ENCODE measurements at places on chromosomes 12 and 14.

DNA sequence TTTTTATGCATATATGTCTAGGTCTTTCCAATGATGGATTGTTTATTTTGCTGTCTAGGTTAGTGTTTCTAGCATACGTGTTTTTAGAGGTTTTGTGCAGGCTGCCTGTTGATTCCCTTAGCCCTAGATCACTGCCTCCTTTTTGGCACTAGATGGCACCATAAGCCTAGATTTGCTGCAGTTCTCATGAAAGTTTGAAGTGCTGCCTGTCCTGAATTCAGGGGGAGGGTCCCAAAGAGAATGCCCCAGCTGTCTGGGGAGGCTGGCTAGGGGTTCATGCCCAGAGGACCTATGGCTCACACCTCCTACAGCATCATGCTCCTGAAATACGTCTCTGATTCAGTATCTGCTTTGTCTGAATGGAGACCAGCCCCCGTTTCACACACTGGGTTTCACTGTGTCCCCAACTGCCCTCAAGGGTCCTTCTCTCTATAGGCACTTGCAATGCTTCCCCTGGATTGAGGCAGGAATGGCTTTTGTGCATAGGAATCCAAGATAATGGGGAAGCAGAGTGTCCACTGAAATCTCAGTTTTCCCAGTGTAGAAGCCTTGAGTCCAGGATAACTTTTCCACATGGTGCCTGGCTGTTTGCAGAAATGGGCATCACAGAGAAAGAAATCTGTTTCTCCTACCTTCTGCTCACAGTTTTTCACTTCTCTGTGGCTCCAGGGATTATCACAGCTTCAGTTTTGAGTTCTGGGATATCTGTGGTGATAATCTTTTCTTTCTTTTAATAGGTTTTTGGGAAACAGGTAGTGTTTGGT lies 14.2 kb upstream of the TXNRD1 start:
- peak; percentile 70 for DNase-seq

GRCh38 chr14:65366802-65367565 lies 45.5 kb upstream of the FUT8 start:
- DNase-seq: no peak

GRCh38 chr12:54046809-54047159 lies 6.9 kb upstream of the HOXC4 start:
- no peak for DNase-seq

- DNase-seq: no peak
These were observed 81.6 kb downstream of the ITPK1 start for GRCh38 chr14:93033983-93034670.

- no peak for DNase-seq
These were observed 46.0 kb downstream of the ERGIC2 start for GRCh38 chr12:29334937-29335336.

DNA sequence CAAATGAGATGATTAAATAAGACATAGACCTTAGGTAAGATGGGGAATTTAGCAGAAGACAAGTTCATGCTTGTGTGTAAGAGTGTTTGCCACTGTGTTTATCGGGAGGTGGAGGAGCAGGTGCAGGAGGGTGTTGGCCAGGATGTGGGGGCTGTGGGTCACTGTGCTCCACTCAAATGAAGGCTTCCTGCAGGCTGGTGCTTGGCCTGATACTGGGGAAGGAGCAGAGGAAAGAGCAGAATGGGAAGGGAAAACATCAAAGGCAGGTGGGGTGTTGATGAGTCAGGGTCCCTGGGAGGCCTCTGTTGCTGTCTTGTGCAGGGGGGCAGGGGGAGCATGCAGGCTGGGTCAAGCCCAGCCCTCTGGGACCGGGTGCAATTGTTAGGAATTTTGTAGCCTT lies 126.5 kb downstream of the TSPAN9 start:
- DNase-seq: no peak

- DNase-seq: peak; percentile 61
These were observed at the start of gene TMEM117 for GRCh38 chr12:43835656-43836474. Gene TMEM117 (plus strand): TSS chr12:43836081.

DNA sequence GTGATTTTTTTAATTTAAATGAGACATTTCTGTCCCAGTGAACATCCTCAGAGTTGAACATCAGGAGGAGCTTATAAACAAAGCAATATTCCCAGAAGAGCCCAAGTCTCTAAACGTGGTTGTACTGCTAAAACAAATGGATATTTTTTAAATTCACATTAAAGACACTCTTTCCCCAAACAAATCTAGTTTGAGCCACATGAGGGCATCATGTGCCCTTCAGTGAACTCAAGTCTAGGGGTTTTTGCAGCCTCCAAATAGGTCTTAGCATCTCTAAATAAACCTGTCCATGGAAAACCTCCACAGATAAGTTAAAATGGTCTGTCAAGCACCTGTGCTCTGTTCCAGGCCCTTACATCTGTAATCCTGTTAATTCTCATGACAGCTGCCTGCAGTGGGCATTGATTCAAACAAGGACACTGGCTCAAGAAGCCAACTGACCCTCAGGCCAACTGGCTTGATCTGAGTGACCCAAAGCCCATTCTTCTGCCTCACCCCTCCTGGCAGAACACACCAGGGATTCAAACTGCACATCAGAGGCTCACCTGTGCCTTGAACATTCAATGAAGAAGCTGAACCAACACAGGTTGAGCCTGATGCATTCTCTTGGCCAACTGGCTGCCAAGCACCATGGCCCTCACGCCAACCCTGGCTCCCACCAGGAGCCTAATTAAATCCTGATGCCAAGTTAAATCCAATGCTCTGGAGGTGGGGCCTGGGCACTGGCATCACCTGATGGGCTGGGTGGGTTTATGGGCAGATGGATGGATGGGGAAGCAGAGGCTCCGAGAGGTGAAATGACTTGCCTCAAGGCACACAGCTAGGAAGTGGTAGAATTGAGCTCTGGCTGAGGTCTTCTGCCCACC lies 8.6 kb downstream of the ISCU start:
- DNase-seq: no peak

DNA sequence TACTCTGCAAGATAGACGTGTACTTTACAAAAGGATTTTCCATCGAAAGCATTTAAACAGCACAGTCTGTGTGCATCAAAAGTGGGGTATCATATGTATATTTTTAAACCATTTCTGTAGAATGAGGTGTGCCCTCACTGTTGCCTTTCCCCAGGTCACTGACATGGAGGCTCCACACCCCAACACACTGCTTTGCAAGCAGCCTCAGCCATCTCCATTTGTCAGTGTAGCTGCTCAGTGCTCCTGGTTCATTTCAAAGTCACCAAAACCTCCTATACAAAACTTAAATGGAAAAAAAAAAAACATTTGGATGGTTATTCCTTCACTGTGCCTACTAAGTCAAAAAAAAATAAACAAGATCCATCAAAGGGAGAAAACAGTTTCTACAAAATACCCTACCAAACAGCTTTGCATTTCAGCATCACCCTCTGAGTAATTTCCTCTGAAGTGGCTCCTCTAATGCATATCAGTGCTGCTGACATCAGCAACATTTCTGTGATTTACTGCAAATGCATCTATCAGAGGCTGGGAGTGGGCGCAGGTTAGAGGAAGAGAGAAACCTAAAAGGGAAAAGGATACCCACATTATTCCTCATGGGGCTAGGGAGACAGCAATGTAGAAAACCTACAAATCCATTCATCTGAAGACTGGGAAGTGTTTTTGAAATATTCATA lies 46.0 kb downstream of the KCNK10 start:
- no peak for DNase-seq

DNA sequence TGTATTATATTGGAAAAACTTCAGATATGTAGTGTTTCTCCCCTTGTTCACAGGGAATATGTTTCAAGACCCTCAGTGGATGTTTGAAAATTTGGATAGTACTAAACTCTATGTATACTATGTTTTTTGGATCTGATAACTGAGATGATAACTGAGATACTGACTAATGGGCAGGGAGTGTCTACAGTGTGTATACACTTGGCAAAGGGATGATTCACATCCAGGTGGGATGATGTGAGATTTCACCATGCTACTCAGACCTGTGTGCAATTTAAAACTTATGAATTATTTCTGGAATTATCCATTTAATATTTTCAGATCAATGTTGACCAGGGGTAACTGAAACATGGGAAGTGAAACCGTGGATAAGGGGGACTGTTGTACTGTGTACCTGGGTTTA lies 13.8 kb downstream of the RAD51B start:
- DNase-seq: no peak

- DNase-seq: no peak
These were observed 163.9 kb upstream of the ARID2 start for GRCh38 chr12:45565590-45565989.

DNA sequence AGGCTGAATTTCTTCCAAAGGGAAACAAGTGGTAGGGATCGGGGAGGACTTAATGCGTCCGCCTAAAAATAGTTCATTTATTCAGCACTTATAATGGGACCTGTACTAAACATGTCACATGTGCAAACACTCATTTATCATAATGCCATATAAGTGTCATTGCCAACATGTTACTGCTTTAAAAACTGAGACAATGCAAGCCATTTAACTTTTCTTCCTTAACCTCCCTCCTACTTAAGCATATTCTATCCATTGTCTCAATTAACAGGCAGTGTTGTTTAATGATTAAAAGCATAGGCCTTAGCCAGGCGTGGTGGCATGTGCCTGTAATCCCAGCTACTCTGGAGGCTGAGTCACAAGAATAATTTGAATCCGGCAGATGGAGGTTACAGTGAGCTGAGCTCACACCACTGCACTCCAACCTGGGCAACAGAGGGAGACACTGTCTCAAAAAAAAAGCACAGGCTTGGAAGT lies 13.5 kb upstream of the SCFD1 start:
- peak; percentile 68 for DNase-seq

DNA sequence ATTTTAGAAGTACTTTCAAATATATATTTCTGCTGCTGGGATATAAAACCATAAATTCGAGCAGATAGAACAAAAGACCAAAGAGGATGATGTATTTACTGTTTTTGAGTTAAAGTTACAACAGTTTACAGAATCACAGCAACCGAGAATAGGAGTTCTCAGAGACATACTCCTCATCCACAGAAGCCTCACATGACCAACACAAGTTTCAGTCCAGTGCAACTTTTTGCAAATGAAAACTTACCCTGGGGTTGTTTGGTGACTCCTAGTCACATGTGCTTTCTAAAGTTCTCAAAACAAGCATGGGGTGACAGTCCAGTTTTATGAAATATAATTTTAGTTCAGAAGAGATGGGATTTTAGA lies 117.1 kb downstream of the PRKCH start:
- DNase-seq: no peak

DNA sequence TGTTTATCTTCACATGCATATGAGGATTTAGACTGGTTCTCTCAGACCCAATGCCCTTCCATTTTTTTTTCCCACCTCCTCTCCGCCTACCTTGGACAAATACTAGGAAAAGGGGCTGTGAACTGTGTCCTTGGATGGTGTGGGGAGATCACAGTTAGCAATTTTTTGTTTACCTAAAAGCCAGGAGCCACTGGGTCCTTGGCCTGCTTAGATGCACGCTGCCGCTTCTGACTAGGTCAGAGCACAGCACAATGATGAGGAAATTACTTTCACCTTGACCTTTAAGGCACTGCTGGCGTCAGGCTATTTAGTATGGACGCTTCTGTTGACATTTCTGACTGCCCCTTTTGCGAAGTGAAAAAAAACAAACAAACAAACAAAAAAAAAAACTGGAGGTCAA lies 1.9 kb downstream of the CCDC38 start:
- no peak for DNase-seq

GRCh38 chr14:102248121-102248520 lies 56.8 kb downstream of the MOK start:
- DNase-seq: no peak

- no peak for DNase-seq
These were observed 41.1 kb upstream of the CFAP54 start for GRCh38 chr12:96448300-96448699.

DNA sequence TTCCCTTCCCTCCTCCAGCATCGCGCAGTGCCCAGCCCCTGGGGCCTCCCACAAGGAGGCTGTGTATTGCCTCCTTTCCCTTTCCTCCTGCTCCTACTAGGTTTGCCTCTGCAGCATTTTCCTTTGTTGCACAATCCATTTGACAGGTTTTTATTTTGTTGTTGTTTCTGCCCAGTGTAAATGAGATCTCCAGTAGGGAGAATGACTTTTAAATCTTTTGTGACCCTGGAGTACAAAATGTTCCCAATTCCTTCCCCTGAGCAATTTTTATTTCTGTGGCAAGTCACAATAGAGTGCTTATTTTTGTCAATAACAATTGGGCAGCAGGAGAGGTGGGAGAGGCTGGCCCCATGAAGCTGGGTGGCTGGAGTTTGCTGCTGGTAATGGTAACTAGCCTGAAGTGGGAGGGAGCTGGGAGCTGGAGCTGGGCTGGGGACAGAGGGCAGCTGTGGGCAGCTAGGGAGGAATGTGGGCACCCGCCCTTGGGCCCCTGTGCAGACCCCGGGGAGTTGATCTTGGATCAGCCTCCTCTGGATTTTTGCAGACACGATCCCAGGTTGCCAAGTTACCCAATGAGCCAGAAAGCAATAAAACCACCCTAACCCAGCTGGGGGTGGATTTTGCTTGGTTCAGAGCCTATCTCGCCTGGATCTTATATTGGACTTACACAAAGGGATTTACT lies 160.1 kb downstream of the KTN1 start:
- no peak for DNase-seq

DNA sequence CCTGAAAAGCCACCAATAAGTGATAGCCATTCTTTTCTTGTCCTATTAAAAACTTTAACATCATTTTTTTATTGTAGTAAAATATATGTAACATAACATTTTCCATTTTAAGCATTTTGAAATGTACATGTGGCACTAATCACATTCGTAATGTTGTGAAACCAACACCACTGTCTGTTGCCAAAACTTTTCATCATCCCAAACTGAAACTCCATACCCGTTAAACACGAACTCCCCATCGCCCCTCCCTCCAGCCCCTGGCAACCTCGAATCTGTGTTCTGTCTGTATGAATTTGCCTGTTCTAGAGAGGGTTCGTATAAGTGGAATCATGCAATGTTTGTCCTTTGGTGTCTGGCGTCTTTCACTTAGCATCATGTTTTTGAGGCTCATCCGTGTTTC lies 75.9 kb downstream of the CCDC92 start:
- no peak for DNase-seq

GRCh38 chr14:77122526-77123125 lies 19.0 kb downstream of the ZDHHC22 start:
- no peak for DNase-seq

DNA sequence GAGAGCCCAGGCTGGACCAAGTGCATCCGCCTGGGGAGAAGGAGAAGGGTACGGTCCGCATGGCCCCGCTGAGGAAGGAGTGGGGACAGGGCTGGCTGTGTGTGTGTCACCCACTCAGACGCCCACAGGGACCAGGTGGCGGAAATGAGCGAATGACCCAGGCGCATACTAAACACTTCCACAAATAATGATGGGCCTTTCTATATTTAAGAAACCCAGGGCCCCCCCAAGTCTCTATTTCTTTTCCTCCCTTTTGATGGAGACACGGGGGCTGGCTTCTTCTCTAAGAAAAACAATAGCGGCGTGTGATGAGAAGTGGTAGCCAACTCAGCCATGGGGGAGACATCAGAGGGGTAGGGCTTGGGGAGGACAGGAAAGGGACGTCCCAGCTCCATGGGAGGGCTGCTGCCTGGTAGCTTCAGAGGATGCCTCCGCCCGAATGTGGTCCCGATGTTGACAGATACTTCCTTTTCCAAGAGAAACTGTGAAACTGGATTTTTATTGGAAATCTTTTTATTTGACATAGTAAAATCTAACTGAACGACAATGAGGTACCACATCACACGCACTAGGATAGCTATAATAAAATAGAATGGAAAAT lies 6.3 kb upstream of the MAP1LC3B2 start:
- no peak for DNase-seq
